ENCODE measurements at places on chromosomes 4 and X.

DNA sequence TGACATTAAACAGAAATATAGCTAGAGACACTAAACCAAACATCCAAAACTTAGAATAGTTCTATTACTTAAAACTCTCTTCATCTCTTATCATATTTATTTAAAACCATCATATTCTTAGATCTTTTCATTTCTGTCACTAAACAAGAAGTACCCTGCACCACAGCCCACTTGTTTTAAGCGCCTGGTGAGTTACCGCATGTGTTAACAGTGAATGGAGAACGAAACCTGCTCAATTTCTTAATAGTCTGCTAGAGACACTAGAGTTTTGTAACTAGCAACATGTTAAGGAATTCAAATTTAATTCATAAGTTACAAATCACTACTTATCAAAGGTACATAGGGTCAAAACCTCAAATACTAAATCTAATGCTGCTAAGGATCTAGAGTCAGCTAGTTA, 111.5 kb downstream of the FBXW7 start:
- DNase-seq: no peak

DNA sequence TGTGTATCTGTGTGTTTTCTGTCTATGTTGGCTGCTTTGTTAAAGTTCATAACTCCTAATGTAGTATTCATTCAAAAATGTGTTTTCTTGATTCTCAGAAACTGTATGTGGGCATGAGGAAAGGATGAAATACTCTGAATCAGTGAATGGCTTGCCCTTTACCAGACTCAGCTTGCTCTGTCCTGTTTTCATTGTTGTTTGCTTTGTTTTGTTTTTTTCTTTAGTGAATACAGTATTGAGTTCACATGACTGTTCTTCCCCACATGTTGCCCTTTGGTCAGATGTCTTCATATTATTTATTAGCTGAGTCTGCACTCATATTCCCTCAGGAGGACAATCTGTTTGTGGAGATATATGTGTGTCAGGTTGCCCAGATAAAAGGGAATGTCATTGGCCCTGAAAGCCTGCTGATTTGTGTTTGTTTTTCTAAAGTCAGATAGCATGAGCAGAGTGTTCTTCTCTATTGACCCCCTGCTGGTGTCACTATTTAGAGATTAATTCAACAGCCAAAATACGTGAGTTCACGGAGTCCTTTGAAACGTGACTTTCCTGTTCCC, 1184.4 kb downstream of the RPA4 start:
- no peak for DNase-seq

DNA sequence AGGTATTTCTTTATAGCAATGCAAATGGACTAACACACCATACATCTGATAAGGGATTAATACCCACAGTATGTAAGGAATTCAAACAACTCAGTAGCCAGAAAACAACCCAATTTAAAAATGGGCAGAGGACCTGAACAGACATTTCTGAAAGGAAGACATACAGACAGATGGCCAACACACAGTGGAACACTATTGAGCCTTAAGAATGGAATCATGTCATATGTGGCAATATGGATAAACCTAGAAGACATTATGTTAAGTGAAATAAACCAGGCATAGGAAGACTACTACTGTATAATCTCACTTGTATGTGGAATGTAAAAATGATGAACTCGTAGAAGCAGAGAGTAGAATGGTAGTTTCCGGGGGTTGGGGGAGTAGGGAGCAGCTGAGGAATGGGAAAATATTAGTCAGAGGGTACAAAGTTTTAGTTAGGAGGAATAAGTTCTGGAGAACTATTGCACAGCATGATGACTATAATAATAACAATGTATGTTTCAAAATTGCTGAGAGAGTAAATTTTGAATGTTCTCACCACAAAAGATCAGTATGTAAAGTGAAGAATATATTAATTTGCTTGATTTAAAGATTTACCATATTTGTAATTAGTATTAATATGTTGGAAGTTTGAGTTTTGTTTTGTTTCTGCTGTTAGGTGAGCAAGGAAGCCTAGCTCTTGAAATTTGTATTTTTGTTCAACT, 25.2 kb downstream of the WDR44 start:
- no peak for DNase-seq

DNA sequence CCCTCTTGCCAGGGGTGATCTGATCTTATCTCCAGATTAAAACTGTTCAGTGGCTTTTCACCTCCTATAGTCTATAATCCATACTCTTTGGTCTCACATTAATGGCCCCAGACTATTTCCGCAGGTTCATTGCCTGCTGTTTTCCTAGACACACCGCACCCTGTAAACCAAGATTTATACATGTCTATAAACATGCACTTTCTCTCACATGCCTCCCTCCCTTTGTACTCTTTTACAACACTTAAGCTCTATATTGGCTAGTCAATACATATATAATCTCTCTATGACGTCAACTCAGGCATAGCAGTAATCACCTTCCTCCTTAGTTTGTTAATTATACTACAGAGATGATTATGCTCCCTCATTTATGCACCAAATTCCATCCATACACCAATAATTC, 170.9 kb upstream of the NAP1L5 start:
- DNase-seq: no peak

- no peak for DNase-seq
These were observed 880.6 kb upstream of the FRG1 start for GRCh38 chr4:189060104-189060503.

GRCh38 chrX:45803383-45803921, 602.8 kb upstream of the DIPK2B start:
- DNase-seq: no peak

All from naive B cell (primary cell).